ENCODE measurements at places on chromosomes 2 and 18. TPM values are rescaled to one million over a fixed set of nuclear protein-coding genes. Genes with fewer than 3 reads are reported as not detected.

Gene SKOR2
- not detected for polyA plus RNA-seq

Gene M1AP
- 0.04 TPM for polyA plus RNA-seq

Gene CHRNA1
- polyA plus RNA-seq: 30.8 TPM

Gene HNRNPA3
- 57.5 TPM for polyA plus RNA-seq

Gene SH2D6
- not detected for polyA plus RNA-seq

Gene TNFAIP6
- not detected for polyA plus RNA-seq

Gene RELCH
- 3.9 TPM for polyA plus RNA-seq

Gene DSG3
- not detected for polyA plus RNA-seq

Gene ITGB1BP1
- 43.3 TPM for polyA plus RNA-seq

Gene NABP1
- polyA plus RNA-seq: 14.7 TPM

Gene NT5C1B
- not detected for polyA plus RNA-seq

All from endothelial cell of umbilical vein (primary cell).